ENCODE measurements at places on chromosomes 2 and 18.

GRCh38 chr2:241708879-241709278 lies 7.0 kb downstream of the ING5 start:
- DNase-seq, result no peak

DNA sequence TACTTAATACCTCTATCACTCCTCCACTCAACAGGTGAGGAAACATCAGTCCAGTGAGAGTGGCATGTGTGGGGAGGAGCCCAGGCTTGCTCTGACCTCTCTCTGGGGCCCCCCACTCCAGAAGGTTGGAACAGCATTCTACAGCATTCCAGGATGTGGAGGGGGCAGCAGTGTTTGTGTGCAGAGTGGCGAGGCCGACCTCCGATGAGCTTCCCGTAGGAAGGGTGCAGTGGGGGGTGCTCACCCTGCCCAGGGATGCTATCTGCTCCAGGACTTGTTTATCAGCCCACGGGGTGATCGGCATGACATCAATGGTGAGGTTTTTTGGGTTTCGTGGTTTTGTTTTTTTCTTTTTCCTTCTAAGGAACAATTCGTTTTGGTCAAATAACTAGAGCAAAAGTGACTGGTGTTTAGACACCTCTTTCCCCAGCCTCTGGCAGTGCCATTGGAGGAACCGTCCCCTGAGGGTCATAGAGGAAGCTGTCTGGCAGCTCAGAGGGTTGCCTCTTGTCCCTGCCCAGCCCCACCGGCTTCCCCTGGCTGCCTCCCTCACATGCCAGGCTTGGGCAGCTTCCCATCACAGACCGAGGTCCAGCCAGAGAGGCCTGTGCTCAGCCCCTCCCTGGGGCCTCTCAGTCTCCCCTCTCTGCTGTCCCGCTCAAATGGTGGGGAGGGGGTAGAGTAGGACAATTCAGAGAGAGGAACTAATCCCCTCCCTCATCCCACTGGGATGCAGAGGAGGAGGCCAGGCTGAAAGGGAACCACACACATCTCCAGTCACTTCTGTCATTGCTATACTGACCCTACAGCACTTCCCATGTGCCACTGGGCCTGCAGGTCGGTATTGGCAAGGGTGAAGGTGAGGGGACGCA lies 96.5 kb downstream of the ZFP36L2 start:
- DNase-seq, result no peak

GRCh38 chr2:69768235-69768634 lies 26.3 kb downstream of the ANXA4 start:
- DNase-seq, result no peak

GRCh38 chr2:127624756-127625571 lies 21.0 kb upstream of the GPR17 start:
- DNase-seq, result no peak

DNA sequence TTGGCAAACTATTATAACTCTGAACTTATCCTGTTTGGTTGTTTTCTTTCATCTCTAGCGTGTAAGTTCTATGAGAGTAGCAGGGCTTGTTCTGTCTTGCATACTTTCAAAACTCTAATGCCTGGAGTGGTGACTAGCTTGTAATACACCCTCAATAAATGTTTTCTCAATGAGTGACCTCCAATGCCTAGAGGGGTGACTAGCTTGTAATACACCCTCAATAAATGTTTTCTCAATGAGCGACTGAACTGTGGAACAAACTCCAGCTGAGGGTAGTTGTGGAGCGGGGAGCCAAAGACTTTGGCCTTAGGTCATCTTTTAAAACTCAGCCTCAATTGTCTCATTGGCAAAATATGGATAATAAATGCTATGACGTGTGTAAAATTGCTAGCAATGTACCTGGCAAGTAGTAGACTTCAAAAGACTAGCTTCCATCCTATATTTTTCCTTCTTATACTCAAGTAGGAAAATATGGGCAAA lies 1.8 kb downstream of the GPD2 start:
- no peak for DNase-seq

- no peak for DNase-seq
Measured at GRCh38 chr2:107545851-107546250, 280.8 kb upstream of the RGPD4 start.

DNA sequence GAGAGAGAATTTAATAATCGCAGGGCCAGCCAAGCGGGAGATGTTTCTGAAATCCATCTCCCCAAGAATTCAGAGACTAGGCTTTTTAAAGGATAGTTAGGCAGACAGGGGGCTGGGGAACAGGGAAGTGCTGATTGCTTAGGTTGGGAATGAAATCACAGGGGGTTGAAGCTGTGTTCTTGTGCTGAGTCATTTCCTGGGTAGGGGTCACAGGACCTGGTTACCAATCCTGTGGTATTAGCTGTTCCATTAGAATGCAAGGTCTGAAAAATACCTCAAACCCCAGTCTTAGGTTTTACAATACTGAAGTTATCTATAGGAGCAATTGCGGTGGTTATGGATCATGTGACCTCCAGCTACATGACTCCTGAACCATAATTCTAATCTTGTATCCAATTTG lies 4.6 kb downstream of the SP140 start:
- no peak for DNase-seq
